ENCODE measurements at places on chromosomes 3 and 15.

DNA sequence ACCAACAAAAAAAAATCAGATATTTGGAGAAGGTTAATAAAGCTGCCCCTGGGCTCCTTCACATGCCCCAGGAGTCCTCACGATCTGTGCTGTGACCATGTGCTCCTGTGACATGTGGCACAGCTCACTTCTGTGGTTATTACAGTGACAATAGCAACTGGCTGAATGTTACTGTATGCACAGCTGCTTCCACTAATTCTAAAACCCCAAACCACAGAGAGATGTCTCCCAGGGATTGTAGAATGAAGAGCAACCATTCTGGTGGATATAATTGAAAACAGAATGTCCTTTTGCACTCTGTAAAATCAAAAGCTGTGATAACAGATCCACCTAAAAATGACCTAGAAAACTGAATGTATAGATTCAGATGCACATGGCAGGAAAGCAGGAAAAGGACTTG lies 489.2 kb upstream of the CNTN4 start:
- no peak for DNase-seq

- peak; percentile 16 for DNase-seq
Measured at GRCh38 chr3:171704002-171704401, 106.3 kb downstream of the PLD1 start.

DNA sequence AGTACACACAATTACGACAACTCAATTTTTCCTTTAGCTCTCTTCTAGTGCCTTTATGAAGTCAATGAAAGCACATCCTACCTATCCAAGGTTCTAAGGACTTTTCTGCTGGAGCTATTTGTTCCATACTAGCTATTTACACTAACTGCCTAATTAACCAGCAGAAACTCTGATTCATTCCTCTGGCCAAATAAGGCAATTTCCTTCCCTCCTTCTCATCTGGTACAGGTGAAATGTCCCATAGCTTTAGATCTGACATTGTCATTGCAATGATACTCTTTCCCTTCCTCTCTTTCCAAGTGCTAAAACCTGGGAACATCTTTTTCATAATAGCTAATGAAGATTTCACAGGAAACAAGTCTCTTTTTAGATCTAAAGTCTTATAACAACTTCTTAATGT lies 521.7 kb downstream of the SOX2 start:
- no peak for DNase-seq

GRCh38 chr15:90529011-90529370 lies 732 bp upstream of the CRTC3 start:
- DNase-seq, result no peak

- DNase-seq, result no peak
Measured at GRCh38 chr15:62966294-62967078, 76.1 kb upstream of the TPM1 start.

DNA sequence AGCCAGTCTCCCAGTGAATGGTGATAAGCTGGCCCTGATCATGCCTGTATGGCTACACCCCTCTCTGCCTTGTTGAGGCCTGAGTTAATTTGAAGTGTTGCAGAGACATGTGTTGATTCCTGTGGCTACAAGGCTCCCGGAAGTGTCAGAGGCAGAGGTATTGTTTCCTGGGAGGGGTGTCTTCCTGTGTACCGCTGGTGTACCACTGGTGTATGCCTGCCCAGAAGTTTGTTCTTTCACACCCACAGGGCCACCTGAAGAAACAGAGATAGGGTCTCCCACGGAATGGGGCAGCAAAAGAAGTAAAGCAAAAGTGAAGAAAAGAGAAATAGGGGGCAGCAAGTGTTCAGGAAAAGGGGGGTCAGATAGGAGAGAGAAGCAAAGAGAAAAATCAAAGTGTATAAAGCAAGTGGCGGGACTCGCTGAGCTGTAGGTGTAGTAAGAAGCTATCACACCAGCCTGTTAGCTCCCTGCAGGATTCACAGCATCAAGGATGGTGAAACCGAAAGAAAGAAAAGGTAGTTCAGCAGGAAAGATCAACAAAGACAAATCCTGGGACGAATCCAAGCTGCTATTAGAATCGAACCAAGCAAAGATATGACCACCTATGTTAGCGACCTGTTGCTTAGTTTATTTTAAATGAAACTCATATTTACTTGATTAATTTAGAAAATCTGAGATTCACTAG lies 36.6 kb upstream of the CD47 start:
- no peak for DNase-seq

- peak; percentile 81 for DNase-seq
Measured at GRCh38 chr3:111737706-111738086, 121.4 kb upstream of the PHLDB2 start.

GRCh38 chr3:134459562-134459961 lies 26.2 kb downstream of the ANAPC13 start:
- no peak for DNase-seq

- no peak for DNase-seq
Measured at GRCh38 chr3:186150041-186150830, 41.3 kb upstream of the ETV5 start.

DNA sequence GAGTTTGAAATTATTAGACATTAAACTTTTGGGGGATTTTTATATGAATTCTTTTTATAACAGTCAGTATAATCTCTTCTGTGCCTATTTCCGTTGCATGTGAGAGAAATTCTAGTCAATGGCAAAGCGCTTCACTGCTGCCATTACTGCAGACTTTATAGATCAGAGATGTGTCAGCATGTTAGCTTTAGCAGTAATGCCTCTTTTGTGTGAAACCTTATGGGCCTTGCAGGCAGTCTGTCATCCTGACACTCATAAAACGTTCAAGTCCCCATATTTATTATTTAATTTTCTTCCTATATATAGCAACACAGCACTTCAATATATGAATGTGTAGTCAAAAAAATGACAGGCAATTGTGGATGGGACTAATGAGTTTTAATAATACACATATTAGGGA lies 191.0 kb downstream of the NLGN1 start:
- DNase-seq, result no peak

DNA sequence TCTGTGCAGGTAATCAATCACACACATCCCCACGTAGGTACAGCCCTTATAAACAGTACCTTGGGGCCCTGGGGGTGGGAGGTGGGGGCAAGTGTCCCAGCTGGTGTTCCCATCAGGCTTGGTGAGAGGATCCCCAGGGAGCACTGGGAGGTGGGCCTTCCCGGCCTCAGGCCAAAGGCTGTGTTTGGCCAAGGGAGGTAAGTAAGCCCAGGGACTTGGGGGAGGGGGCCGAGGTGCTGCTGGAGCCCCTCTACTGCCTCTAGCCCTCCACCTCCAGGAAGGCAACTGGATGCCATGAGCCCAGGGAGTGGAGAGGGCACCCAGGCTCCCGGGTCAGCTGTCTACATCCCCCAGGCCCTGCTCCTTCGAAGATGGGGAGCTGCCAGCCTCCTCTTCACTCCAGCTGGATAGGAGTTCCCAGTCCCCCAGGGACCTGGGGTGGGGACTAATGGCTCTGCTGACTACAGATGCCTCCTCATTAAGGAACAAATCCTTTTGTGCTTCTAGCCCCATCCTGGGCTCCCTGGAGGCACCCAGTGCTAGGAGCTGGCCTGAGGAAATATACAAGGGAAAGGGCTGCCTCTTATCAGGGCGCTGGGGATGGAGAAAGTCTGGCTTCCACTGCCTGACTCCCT lies 33.1 kb downstream of the RNU5B-1 start:
- DNase-seq, result no peak

- DNase-seq, result no peak
Measured at GRCh38 chr15:59360896-59361295, 11.8 kb downstream of the MYO1E start.

GRCh38 chr3:162738784-162739183 lies 1242.2 kb downstream of the OTOL1 start:
- no peak for DNase-seq

GRCh38 chr3:123449102-123449996 lies 459 bp upstream of the ADCY5 start:
- no peak for DNase-seq

- no peak for DNase-seq
Measured at GRCh38 chr3:187544326-187544725, 125.9 kb downstream of the SST start.

- no peak for DNase-seq
Measured at GRCh38 chr3:30954426-30954825, 60.0 kb upstream of the GADL1 start.

Measured in stromal cell of bone marrow (primary cell).